ENCODE measurements at places on chromosomes 1 and 21.

DNA sequence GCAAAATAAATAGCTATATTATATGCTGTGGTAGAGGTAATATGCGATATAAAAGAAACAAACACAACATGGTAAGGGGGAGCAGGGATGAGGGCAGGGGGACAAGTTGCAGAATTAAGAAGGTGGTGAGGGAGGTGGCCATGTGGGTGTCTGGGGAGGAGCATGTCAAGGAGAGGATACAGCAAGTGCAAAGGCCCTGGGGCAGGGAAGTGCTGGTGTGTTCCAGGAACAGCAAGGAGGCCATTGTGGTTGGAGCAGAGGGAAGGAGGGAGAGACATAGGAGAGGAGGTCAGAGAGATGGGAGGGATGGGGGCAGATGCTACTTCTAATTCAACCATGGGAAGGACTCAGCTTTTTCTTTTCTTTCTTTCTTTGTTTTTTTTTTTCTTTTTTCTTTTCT is 161.2 kb upstream of the IGSF21 start:
- no peak for DNase-seq

- DNase-seq, result no peak
Measured at GRCh38 chr1:165117482-165117881, 239.0 kb downstream of the LMX1A start.

- peak; percentile 67 for DNase-seq
Measured at GRCh38 chr21:38434913-38435533, 63.3 kb downstream of the ERG start.

GRCh38 chr1:59857679-59858354 is 43.1 kb downstream of the HOOK1 start:
- no peak for DNase-seq

GRCh38 chr1:167369933-167370332 is 148.4 kb downstream of the CD247 start:
- DNase-seq, result no peak

GRCh38 chr1:91997607-91998195 is 32.1 kb upstream of the EPHX4 start:
- peak; percentile 40 for DNase-seq

DNA sequence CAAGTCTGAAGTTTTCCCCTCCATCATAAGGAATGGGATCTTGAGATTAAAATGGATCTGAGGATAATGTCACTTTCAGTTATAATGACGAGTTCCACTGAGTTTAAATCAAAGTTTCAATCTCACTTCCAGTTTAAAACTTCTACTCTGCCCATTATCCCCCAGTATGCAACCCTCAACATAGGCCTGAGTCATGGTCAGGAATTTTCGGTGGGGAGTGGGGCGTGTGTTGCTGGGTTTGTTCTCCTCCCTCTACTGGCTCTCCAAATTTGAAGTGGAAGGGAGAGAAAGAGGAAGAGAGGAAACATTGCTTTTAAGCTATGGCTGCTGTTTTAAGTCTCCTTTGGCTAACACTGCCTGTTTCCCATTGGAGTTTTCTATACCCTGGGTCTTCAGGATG is 152.9 kb downstream of the TM2D1 start:
- no peak for DNase-seq

GRCh38 chr1:107683191-107683657 is 281.8 kb downstream of the VAV3 start:
- DNase-seq, result no peak

GRCh38 chr1:108045460-108045859 is 80.5 kb upstream of the VAV3 start:
- DNase-seq, result no peak

DNA sequence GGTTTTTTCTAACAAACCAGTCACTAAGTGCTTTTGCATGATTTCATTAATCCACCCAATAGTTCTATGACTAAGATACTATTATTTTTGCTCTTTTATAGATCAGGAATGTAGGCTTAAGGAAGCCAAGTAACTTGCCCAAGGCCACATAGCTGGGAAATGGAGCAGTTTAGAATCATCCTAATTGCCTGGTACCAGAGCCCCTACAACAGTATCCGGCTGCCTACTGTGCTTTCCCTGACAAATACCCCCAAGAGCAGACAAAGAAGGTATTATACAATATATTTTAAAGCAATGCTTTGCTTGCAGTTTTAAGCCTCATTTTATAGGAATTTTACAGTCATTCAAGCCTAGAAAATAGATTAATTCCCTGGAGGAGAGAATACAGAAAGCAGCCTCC is 45.5 kb upstream of the RASAL2 start:
- DNase-seq, result no peak

DNA sequence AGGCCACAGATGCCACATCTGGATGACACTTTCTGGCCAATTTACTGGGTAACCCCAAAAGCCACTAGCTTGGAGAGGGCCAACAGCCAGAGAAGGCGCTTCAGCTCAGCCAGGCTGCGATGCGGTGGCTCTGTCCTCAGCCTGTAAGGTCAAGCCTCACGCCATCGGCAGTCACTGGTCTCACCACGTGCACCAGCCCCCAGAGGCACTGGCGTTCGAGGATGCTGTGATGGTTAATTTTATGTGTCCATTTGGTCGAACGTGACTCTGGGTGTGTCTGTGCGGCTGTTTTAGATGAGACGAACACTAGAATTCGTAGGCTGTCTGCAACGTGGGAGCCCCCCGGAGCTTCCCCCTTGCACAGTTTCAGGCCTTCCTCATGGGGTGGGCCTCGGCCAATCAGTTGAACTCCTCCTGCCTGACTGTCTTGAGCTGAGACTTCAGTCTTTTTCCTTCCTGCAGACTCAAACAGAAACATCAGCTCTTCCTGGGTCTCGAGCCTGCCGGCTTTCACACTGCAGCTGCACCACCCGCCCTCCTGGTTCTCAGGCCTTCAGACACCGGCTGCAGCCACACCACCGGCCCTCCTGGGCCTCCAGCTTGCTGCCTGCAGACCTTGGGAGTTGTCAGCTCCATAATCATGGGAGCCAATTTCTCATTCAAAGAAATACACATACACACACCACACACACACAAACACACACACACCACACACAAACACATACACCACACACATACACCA is 41.6 kb upstream of the SLC45A1 start:
- DNase-seq, result no peak

DNA sequence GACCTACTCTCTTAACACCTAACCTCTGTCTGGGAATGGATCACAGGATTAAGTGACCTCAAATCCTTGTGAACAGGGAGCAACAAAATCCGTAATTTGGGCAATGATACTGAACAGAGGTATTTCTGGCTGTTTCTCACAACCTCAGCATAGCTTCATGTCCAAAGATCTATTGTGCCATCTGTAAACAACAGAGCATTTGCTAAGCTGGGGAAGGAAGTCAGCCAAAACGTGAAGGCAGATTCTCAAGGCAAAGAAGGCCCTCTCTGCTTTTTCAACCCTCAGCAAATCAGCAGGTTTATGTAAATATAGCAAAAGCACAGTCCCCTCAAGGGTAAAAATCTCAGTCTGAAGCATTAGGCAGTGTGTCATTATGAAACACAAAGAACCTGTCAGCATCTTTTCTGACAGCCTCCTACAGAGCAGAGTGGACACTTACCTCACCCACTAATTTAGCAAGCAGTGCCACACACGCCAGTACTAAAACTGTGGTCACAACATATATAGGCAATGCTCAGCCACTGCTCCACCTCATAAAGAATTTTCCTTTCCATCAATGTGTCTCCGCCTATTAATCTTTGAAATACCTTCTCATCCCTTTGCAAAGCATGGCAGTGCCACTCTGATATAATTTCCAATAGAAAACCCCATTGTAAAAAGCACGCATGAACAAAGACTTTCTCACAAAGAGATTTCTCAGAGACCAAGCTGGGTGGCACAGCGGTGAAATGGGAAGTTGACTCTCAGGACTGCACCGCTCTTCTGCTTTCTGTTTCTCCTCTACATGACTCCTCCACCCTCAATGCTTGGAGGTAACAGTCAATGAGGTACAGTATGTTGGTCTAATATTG is 188.0 kb downstream of the RERE start:
- no peak for DNase-seq

GRCh38 chr1:90899263-90899662 is 122.6 kb downstream of the ZNF644 start:
- DNase-seq, result no peak

GRCh38 chr21:37763298-37763697 is 153.0 kb downstream of the KCNJ6 start:
- DNase-seq, result no peak

DNA sequence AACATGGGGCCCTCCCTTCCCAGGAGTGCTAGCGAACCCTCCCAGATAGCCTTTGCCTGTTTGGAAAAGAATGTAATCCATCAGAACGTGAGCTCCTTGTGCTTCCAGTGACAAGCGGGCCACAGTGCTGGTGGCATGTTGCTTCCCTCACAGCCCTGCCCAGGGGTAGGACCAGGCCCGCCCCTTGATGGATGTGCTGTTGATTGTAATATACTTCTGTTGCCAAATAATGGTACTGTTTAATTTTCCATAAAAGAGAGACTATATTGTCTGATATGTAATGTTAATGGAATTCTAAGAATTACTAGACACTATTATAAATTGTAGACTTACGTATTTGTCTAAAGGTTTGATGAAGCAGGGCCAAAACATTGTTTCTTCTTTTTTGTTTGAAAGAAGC is 16.4 kb downstream of the ATP5PO start:
- no peak for DNase-seq

DNA sequence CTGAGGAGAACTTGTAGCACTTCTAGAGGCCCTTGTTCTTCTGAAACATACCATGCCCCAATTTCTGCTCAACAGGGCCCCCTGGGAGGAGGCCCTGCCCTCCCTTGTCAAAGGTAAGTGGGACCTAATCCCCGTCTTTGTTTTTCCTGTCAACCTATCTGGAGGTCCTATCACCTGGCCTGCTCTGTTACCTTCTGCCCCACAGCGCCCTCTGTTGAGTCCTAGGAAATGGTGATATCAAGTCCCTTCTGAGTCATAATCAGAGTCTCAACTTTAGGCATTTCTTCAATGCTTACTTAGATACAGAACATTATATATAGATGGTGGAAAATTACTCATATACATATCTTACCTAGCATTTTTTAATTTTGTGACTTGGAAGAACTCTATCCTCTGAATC is 28.2 kb upstream of the FCRL4 start:
- DNase-seq, result no peak

DNA sequence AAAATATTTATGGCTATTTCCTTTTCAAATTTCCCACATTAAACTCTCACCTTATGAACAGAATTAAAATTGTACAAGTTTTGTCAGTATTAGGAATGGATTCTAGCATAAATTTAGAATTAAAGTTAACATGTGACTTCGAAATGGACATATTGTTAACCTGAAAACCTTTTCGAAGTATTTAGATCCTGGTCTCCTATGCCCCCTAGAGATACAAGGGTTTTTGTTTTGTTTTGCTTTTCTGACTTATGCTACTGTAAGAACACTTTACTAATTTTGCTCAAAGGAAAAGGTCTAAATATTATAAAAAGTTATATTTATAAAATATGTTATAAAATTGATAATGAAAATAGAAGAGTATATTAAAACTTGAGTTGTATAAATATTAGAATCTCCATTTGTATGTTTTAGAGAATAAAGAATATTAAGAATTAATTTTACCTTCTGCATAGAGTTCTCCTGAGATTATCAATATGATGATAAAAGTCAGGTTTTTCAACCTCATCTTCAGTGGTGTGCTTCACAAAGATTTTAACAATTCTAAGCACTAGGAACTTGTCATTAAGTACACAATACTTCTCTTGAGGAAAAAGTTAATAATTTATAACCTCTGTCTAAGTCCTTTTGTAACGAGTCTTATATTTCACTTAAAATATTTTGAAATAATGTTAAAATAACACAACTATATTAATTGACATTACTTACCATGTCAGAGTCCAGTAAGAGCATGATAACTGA is at the start of gene F13B:
F13B (minus strand) TSS at position 542 of the 738 bp plus-strand sequence; CDS start at position 505, 37 bp downstream.
- DNase-seq, result no peak

DNA sequence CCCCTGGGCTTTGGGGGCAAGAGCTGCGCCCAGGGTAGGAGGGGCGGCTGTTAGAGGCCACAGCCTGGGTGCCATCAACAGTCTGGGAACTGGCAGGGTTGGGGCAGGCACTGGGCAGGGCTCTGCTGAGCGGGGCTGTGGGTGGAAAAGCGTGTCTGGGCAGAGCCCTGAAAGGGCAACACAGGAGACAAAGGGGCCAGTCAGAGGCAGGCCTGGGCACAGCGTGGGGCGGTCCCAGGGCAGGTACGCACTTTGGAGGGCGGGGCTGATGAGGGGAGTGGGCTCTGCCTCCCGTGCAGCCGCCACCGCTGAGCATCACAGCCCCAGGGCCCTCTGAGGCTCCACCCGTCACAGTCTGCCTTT is 13.9 kb downstream of the CELSR2 start:
- no peak for DNase-seq

DNA sequence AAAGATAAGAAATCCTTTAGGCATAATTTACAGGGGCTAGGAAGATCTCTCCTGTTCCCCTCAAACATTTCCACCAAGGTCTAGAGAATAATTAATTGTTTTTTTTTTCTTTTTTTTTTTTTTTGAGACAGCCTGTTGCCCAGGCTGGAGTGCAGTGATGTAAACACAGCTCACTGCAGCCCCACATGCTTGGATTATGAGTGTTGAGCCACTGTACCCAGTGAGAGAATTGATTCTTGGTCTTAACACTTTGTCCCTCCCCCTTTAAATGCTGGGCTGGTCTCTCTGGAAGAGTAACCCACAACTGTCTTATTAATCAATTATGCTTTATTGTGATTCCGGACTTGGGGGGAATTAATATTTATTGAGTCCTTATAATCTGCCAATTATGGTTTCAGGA is 33.4 kb downstream of the ATF3 start:
- DNase-seq, result no peak

GRCh38 chr1:86773341-86774288 is 69.2 kb downstream of the SH3GLB1 start:
- no peak for DNase-seq

- no peak for DNase-seq
Measured at GRCh38 chr21:15671188-15671587, 58.6 kb upstream of the USP25 start.

GRCh38 chr1:200242110-200243041 is 167.5 kb downstream of the ZNF281 start:
- DNase-seq, result no peak

- no peak for DNase-seq
Measured at GRCh38 chr1:110554871-110555801, 36.2 kb upstream of the KCNA10 start.

DNA sequence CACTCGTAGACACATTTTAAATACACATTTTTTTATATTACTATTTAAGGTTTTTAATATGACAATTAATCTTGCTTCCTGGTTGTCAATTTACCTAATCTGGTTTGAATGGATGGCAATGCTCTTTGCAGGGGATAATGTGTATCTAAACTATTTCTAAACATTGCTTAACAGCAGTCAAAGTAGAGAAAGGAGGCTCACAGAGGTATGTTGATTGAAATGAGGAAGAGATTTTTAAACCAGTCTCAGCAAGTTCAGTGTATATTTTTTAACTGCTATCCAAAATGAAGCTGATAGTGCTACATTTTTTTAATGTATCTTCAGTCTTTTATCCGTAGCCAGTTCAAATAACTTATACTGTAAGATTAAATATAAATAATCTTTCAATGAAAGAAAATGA is 17.4 kb downstream of the FMO1 start:
- no peak for DNase-seq
